ENCODE measurements at places on chromosomes 5 and 9.

- no peak for DNase-seq
Observed at GRCh38 chr9:33297432-33297831, 7.1 kb downstream of the NFX1 start.

- no peak for DNase-seq
Observed at GRCh38 chr5:30900367-30900766, 293.1 kb upstream of the CDH6 start.

DNA sequence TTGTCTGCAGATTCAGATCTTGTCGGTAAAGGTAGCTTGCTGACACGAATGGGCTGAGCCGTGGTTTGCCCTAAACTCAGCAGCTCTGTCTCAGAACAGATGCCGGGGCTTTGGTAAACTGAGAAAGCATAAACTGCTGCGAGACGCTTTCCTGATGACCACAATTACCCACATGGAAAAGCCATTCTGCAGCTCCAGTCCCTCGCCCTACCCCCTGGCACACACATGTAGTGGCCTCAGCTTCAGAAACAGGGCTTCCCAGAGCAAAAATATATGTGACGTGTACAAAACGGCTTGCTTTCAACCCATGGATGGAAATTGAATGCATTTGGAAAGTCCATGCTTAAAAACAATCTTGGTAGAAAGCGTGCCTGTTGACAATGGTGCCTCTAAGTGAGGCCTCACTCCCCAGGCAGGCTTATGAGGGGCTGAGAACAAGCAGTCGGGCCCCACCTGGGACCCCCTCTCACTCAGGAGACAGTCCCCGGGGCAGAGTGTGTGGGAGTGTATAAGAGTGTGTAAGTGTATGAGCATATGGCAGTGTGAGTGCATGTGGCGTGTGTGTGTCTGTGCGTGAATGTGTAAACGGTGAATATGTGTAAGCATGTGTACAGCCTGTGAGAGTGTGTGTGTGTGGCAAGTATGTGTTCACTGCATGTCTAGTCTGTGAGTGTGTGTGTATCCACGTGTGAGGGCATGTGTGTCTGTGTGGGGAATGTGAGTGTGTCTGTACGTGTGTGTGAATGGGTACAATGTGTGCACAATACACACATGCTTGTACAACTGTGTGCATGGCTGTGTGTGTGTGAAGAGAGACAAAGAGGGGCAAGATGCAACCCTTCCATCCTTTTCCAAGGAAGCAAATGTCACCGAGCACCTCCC lies 88.2 kb upstream of the SMIM23 start:
- no peak for DNase-seq

GRCh38 chr5:118354797-118355196 lies 633.5 kb downstream of the DTWD2 start:
- DNase-seq: no peak

GRCh38 chr5:150398722-150399523 lies 13.8 kb downstream of the CD74 start:
- DNase-seq: no peak

GRCh38 chr9:96441798-96442445 lies 8.0 kb upstream of the HABP4 start:
- no peak for DNase-seq
